ENCODE measurements at places on chromosomes 3 and 15.

DNA sequence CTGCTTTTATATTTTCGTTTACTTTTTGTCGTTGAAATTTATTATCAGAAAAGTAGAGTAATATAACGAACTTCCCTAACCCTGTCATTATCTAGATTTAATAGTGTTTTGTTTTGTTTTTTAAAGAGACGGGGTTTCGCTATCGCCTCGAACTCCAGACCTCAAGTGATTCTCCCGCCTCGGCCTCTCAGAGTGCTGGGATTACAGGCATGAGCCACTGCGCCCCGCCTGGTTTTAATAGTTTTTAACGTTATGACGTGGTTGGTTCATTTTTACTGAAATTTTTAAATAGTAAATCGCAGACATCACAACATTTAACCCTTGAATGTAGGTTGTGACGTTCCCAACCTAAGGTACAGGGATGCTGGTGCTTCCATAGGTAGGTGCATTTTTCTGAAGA is 1.0 kb downstream of the NGRN start:
- DNase-seq: no peak

DNA sequence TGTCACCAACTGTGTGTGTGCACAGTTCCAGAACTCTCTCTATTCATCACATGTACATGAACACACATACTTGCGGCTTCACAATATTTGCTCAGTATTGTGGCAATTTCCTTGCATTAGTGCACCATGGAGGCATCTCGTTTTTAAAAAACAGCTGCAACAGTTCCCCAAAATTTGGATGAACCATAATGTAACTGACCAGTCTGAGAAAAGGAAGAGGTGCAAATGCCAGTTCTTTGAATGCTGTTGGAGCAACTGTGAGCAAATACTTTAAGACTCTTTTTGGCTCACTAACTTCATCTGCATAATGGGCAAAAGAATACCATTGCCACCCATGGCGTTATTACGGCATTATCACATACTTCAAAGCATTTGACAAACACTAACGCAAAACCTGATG is 38.3 kb upstream of the PSMD6 start:
- no peak for DNase-seq

- no peak for DNase-seq
These were observed 8.5 kb downstream of the MYZAP start for GRCh38 chr15:57600197-57600596.

- DNase-seq: no peak
These were observed 38.0 kb upstream of the VILL start for GRCh38 chr3:37952564-37952963.

GRCh38 chr3:83354205-83354604 is 1592.8 kb upstream of the GBE1 start:
- DNase-seq: no peak

- no peak for DNase-seq
These were observed 14.3 kb upstream of the CAMKV start for GRCh38 chr3:49883998-49884397.

All from renal cortical epithelial cell (primary cell).